ENCODE measurements at places on chromosomes 3 and 15. TPM values are rescaled to one million over a fixed set of nuclear protein-coding genes. Genes with fewer than 3 reads are reported as not detected.
A peak's percentile ranks its signal among the peaks of the same experiment; 100 is the strongest.

DNA sequence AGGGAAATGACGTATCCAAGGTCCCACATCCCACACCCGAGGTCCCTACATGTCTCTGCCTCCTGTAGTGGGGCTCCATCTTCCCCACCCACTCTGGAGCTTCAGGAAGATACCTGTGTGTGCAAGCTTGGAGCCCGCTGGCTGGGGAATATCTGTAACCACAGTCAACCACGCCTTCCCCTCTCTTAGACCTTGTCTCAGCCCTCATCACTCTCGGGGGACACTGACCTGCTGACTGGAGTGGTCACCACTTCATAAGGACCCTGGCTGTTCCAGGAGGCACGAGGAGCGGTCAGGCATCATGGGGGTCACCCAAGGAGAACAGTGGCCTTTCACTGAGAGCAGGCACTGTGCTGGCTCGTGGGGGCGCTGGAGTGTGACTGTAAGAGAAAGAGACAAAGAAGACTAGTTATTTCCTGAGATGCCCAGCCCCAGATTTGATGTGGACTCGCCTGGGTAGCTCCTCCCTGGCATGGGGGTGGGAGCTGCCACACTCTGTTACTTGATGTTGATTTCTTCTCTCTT lies 48.6 kb downstream of the CTXND1 start:
- no peaks in the 10 kb centered on the region for H3K27me3 ChIP-seq
- H3K36me3 ChIP-seq: no peaks in the 10 kb centered on the region
- no peaks in the 10 kb centered on the region for H3K4me1 ChIP-seq
- H3K4me3 ChIP-seq: no peak overlapping the region

- no peaks in the 10 kb centered on the region for H3K36me3 ChIP-seq
- no peaks in the 10 kb centered on the region for H3K4me1 ChIP-seq
- H3K4me3 ChIP-seq: peak within 1 kb of the TSS; percentile 50
- H3K27me3 ChIP-seq: no peaks in the 10 kb centered on the region
- H3K27ac ChIP-seq: no peak within 1 kb of the TSS
Observed at GRCh38 chr3:161104561-161105551, at the start of gene B3GALNT1. Gene B3GALNT1 (minus strand): TSS chr3:161105349. CDS start chr3:161086754, 18,595 bp downstream.

DNA sequence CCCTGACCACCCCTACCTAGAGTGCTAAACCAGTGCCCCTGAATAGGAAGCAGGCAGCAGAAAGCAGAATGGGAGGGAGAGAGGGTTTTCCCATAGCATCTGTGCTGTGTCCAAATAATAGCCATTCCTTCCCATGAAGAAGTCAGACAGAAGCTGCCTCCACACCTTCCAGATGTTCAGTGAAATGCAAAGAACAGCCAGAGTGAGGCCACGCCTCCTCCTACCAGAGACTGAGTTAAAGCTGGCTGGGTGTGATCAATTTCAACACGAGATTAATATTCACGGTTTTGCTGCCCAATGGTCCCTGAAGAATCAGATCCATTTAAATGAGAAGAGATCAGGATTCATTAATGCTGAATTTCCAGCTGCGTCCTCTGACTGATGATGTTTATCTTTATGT lies 111.8 kb downstream of the SRGAP3 start:
- H3K27ac ChIP-seq: no peak overlapping the region
- H3K4me3 ChIP-seq: no peak overlapping the region
- no peaks in the 10 kb centered on the region for H3K27me3 ChIP-seq

The ZNF501 gene
- total RNA-seq: 2.0 TPM

DNA sequence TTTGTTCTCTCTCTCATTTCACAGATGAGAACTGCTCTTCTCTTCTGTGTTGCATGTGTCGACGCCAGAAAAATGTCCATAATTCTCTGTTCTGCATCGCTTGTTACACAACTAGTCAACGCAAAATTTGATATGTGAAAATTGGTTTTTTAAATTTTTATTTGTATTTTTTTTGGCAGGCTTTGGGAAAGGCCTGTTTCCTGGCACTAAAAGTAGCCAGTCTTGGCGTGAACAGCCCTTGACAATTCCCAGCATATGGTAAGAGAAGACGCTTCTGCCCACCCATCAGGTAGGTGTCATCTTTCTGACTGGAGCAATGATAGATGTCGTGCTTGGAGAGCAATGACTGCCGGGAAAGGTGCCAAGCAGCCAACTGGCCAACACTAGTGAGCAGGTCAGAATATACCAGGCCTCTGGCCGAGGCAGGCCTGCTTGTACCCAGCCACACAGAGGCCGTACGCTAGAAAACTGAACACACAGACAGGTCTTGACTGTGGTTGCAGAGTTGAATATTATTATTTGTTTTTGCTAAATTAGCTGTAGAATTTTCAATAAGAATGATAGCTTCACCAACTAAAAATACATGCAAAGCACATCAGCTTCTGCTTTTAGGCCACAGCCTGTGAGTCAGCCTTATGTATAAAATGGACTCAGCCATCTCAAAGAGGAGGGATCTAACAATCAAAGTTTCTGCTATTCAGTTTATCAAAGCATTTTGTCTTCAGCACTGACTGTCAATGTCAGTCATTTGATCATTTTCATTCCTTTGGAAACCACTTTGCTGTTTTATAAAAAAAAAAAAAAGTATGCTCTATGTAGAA lies 837.5 kb downstream of the MCTP2 start:
- H3K4me1 ChIP-seq: no peaks in the 10 kb centered on the region
- H3K36me3 ChIP-seq: no peaks in the 10 kb centered on the region
- H3K27me3 ChIP-seq: no peaks in the 10 kb centered on the region
- DNase-seq: no peak

DNA sequence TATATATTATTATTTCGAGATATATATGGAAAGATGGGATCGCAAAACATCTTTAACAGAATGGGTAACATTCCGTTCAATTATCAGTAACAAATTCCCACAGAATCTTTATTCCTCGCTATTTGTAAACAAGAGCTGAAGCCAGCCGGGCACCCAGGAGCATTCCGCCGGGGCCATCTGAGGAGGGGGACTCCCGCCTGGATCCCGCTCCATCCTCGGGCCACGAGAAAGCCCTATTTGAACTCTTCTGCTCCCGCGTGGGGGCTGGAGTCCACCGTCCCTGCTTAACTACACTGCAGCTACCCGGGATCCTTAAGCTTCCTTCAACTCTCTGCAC lies 687 bp downstream of the GPR176 start:
- H3K4me1 ChIP-seq: peaks cover 5% of the 10 kb centered on the region
- no peak overlapping the region for H3K27ac ChIP-seq
- H3K36me3 ChIP-seq: no peaks in the 10 kb centered on the region

DNA sequence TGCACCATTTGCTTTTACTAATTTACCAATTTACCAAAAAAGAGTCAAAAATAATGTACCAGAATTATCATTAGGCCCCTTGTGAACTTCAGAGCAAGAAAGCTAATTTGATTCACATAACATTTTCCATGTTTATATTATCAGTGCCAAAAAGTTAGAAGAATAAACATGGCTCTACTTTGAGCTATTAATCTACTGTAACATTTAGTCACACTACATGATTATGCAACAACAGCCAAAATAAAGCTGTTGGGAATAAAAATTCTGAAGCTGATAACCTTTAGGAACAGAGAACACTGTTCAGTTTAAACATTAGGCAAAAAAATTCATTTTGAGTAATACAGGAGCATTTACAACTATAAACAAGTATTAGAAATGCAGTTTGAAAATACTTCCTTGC lies 63.6 kb downstream of the PROS1 start:
- H3K36me3 ChIP-seq: no peaks in the 10 kb centered on the region
- no peaks in the 10 kb centered on the region for H3K4me1 ChIP-seq
- no peak overlapping the region for H3K27ac ChIP-seq
- DNase-seq: no peak
- H3K4me3 ChIP-seq: no peak overlapping the region

The CPB1 gene
- 4.8 TPM for total RNA-seq

- H3K4me3 ChIP-seq: no peak overlapping the region
- DNase-seq: no peak
- H3K27ac ChIP-seq: no peak overlapping the region
- no peaks in the 10 kb centered on the region for H3K36me3 ChIP-seq
Observed at GRCh38 chr15:41659190-41659589, 1.0 kb upstream of the MGA start.

DNA sequence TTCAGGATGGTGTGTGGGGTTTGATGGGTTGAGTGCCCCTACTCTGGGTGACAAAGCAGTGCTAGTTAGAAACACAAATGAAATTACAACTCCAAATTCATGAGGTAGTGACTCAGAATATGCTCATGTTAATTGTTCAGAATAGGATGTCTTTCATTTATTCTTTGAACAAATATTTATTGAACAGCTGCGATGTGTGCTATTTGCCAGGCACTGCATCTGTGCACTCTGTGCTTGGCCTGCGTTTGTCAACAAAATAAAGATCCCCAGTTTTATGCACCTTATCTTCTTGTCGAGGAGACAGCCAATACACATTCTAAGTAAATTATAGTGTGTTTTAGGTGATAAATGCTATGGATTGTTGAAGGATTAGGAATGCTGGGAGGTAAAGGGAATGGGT lies 27.3 kb downstream of the MED12L start:
- no peak overlapping the region for H3K4me3 ChIP-seq
- H3K4me1 ChIP-seq: no peaks in the 10 kb centered on the region
- no peaks in the 10 kb centered on the region for H3K36me3 ChIP-seq
- no peaks in the 10 kb centered on the region for H3K27me3 ChIP-seq
- no peak overlapping the region for H3K27ac ChIP-seq
- no peak for DNase-seq

DNA sequence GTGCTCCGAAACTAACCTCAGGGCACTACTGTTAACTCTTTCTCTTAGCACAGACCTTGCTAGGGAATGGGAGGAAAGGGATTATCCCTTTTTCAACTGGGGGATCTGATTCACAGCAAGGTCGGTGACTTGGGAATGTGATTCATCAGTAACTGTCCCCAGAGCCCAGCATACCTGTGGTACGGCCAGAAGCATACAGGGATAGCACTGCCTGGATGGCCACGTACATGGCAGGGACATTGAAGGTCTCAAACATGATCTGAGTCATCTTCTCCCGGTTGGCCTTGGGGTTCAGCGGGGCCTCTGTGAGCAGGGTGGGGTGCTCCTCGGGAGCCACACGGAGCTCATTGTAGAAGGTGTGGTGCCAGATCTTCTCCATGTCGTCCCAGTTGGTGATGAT lies 2.3 kb downstream of the ACTC1 start:
- H3K27me3 ChIP-seq: peaks cover 5% of the 10 kb centered on the region
- H3K4me1 ChIP-seq: no peaks in the 10 kb centered on the region
- DNase-seq: no peak
- H3K36me3 ChIP-seq: no peaks in the 10 kb centered on the region
- no peak overlapping the region for H3K27ac ChIP-seq
- no peak overlapping the region for H3K4me3 ChIP-seq

The ZNF197 gene
- total RNA-seq: 10.2 TPM

The CEP19 gene
- 1.9 TPM for total RNA-seq

The KLHL40 gene
- total RNA-seq: not detected

GRCh38 chr3:56889131-56889530 lies 87.4 kb upstream of the ARHGEF3 start:
- DNase-seq: no peak
- H3K4me1 ChIP-seq: peaks cover 17% of the 10 kb centered on the region
- H3K27me3 ChIP-seq: no peaks in the 10 kb centered on the region
- H3K4me3 ChIP-seq: no peak overlapping the region
- no peaks in the 10 kb centered on the region for H3K36me3 ChIP-seq

DNA sequence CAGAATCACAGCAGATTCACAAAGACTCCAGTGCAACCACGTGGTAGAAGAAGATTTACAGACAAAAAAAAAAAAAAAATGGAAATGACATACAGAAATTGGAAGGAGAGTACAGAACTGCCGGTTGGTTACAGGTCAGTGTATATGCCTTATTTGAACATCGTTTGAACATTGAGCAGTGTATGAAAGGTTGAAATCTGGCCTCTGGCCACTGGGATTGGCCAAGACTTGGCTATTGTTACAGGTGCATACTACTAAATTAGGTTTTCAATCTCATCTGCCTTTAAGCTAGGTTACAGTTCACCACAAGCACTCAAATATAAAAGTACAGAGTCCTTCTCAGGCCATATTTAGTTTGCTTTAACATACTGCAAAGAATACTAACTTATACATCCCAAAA lies 59.8 kb downstream of the THBS1 start:
- DNase-seq: no peak
- no peaks in the 10 kb centered on the region for H3K36me3 ChIP-seq
- no peaks in the 10 kb centered on the region for H3K4me1 ChIP-seq
- H3K27me3 ChIP-seq: no peaks in the 10 kb centered on the region
- no peak overlapping the region for H3K4me3 ChIP-seq

The ZIC4 gene
- total RNA-seq: not detected
